GM10248 (cell line): ENCODE measurements at places on chromosomes 2 and 18.

- no peak for DNase-seq
Observed at GRCh38 chr2:83782122-83782521, 677.0 kb downstream of the SUCLG1 start.

GRCh38 chr2:240238786-240239185, 98.3 kb upstream of the OTOS start:
- DNase-seq = no peak

- DNase-seq = no peak
Observed at GRCh38 chr18:51404620-51405019, 207.1 kb upstream of the MEX3C start.

- DNase-seq = no peak
Observed at GRCh38 chr2:109472974-109473373, 140.8 kb downstream of the SEPTIN10 start.

- no peak for DNase-seq
Observed at GRCh38 chr2:242031481-242032019, 162.0 kb downstream of the RTP5 start.

GRCh38 chr2:80293039-80293438, 11.5 kb downstream of the LRRTM1 start:
- DNase-seq = no peak

DNA sequence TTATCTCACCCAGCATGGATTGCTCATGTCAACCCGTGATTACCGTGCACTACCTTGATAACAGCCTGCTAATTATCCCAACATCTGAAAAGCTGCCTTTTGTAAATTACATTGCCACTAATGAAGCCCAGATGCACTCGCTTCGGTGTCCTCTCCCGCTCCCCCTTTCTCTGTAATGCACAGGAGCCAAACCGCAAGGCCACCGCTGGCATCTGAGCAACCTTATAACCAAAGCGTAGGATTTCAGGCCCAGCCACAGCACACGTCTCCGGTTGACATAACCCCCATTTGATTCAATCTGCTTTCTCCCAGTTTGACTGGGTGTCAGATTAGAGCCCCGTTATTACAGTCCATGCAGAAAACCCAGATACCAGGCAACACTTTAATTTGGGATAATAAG, 341.2 kb downstream of the ALK start:
- no peak for DNase-seq

- peak; percentile 53 for DNase-seq
Observed at GRCh38 chr18:59823596-59824195, 76.1 kb upstream of the PMAIP1 start.

- DNase-seq = no peak
Observed at GRCh38 chr18:5543036-5543680, 639 bp downstream of the EPB41L3 start.

- DNase-seq = no peak
Observed at GRCh38 chr2:166491461-166491860, 2.6 kb downstream of the SCN7A start.

DNA sequence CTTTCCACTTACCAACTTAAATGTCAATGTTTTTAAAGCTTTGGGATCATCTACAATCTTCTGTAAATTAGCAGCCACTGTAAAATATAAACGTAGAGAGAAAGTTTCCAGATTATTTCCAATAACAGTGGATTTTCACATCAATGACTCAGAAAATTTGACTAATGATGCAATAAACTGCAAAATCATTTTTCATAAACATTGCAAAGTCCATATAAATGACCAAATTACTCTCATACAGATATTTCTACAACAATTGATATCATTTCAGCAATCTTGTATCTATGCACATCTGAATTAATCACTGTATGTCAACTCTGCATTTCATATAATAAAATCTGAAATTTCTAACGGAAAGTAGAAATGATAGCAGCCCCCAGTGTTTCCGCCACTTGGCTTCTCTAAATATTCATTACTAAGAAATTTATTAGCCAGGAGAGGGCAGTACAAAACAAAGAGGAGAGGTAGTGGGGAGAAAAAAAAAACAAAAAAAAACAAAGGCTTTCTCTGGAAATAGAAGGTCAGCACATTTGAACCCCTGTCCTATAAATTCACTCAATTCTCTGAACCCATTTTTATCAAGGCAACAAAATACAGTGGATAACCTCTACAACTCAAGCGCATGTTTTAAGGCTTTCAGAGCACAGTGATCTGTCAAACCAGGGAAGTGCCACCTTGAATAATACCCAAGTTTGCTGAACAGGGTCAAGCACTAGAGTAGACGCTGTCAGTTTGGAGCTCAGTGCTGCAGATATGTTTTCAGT, 282.6 kb downstream of the STK39 start:
- no peak for DNase-seq

GRCh38 chr18:13455471-13455870, 236.9 kb downstream of the LDLRAD4 start:
- DNase-seq = no peak

GRCh38 chr2:191516260-191516659, 161.7 kb upstream of the NABP1 start:
- DNase-seq = no peak

DNA sequence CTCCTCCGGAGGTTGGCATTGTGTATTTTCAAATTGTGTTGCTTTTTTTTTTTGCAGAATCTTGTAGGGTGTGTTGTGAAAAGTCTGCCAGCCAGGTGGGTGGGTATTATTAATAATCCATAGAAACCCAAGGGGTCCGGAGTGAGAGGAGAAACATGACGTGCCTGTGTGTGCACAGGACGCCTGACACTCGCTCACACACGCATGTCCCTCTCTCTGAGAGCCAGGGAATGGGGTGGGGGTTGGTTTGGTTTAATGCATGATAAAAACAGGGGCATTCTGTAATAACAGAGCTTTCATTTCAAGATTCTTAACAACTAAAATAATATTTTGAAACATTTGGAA, 224.8 kb downstream of the FAM210A start:
- no peak for DNase-seq

- DNase-seq = no peak
Observed at GRCh38 chr2:235143789-235144188, 192.0 kb downstream of the SH3BP4 start.

- DNase-seq = no peak
Observed at GRCh38 chr2:189157456-189157855, 22.1 kb downstream of the COL5A2 start.

DNA sequence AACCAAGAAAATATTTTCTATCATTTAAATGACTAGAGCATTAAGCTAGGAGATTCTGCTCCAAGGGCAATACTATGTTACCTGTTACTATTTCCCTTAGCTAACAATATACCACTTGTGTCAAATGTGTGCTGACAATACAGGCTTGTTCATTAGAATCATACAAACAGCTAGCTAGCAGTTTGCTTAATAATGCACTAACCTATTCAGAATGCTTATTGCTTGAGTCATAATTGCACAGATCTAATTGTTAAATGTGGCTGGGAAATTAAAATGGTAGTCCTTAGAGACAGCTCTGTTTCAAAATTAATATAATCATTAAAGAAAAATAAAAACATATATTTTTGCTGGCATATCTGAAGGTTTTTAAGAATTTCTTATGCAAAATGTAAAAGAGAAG, 344.2 kb downstream of the ERBB4 start:
- DNase-seq = no peak

DNA sequence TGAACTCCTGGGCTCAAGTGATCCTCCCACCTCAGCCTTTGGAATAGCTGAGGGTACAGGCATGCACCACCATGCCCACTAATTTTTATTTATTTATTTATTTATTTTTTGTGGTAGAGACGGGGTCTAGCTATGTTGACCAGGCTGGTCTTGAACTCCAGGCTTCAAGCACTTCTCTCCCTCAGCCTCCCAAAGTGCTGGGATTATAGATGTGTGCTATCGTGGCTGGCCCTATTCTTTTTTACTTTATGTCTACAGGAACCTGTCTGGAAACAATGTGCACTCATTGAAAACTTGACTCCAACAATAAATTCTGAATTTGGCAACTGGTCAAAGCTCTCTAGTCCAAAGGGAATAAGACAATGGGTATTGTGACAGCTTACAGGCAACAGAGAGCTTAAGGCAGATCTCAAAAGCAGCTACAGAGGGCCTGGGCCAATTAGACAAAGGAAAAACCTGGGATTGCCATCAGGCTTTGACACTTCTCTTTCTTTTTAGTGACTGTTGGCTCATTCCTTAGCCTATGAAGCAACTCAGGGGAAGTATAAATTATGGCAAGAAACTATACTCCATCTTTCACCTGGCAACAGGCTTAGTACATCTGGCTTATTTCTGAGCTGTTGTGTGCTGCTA, 55.1 kb upstream of the RAPGEF4 start:
- no peak for DNase-seq

- no peak for DNase-seq
Observed at GRCh38 chr2:179017773-179018357, 32.1 kb downstream of the CCDC141 start.

GRCh38 chr2:45285311-45285710, 276.1 kb upstream of the SIX2 start:
- DNase-seq = no peak

- DNase-seq = no peak
Observed at GRCh38 chr2:57947398-57947797, 99.2 kb upstream of the VRK2 start.

- DNase-seq = peak; percentile 23
Observed at GRCh38 chr2:69535817-69536241, 98.6 kb upstream of the NFU1 start.

DNA sequence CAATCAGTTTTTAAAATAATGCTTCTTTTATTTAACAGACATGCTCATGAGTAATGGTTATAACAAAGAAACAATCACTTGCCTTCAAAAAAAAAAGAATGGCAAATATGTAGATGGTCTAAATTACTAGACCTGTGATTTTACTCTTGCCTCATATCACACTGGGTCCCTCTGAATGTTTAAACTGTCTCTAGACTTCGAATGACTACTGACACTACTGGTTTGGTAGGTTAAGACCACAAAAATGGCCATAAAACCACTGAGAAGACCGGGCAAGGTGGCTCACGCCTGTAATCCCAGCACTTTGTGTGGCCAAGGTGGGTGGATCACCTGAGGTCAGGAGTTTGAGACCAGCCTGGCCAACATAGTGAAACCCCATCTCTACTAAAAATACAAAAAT, 5.1 kb upstream of the SELENOI start:
- no peak for DNase-seq

GRCh38 chr18:47995654-47996053, 65.2 kb upstream of the SMAD2 start:
- no peak for DNase-seq

- DNase-seq = no peak
Observed at GRCh38 chr18:42675810-42676209, 439.7 kb downstream of the RIT2 start.

DNA sequence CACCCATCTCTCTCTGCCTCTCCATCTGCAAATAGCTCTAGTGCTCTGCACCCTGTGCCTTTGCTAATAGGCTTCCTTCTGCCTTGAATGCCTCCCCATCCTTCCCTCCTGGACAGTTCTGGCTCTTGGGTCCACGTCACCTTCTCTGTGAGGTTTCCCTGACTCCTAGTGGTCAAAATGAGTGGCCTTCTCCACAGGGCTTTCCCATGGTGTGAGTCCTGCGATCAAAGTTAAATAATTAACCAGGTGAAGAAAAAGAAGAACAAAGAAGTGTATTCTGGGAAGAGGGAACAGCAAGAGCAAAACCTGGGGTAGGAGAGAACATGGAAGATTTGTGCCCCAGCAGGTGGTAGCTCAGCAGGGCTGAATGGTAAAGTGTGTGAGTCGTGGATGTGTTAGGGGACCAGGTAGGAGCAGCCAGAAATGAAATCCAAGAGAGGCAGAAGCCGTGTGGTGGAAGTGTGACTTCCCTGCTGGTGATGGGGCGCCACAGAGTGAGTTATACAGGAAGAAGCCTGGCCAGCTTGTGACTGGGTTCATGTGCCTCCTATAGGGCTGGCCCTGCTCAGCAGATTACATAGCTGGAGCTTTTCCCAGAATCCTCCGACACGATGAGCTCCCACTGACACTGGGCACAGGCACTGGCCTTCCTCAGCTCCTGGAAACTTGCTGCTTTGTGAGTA, 93.8 kb upstream of the LDAH start:
- no peak for DNase-seq

DNA sequence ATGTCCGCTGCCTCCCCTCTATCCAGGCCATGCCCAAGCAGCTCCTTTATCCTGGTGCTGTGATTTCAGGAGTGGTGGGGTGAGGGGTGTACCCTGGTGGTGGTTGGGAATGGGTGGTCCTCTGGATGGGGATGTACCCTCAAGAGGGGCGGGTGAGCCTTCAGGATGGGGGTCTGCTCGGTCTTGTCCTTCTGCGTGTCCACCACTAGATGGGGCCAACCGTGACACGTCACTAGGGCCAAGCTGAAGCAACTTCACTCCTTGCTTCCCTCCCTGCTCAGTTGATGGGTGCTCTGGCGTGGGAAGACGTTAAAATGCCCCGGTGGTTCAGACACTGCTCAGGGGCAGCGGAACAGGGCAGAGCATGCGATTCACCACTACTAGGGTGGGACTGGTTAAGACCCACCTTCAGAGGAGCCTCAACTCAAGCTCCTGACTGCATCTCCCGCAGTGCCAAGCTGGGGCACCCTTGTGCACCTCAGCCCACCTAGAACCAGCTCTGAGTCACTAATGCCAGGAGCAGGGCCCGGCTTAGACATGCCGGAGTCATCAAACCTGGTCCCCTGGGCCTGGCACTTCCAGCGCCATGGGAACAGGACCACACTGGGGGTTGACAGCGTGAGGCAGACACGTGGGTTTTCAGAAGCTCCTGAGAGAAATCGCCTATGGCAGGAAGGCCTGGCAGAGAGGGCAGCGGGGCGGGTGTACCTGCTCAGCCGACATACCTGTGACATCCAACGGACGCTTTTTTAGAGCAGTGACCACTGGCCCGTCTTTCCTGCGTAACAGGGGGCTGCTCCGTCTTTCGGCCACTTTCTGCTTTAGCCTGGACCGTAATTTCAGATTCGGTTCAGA, 256.7 kb downstream of the HDAC4 start:
- peak; percentile 68 for DNase-seq

GRCh38 chr2:183948861-183949260, 649.5 kb upstream of the ZNF804A start:
- DNase-seq = no peak

DNA sequence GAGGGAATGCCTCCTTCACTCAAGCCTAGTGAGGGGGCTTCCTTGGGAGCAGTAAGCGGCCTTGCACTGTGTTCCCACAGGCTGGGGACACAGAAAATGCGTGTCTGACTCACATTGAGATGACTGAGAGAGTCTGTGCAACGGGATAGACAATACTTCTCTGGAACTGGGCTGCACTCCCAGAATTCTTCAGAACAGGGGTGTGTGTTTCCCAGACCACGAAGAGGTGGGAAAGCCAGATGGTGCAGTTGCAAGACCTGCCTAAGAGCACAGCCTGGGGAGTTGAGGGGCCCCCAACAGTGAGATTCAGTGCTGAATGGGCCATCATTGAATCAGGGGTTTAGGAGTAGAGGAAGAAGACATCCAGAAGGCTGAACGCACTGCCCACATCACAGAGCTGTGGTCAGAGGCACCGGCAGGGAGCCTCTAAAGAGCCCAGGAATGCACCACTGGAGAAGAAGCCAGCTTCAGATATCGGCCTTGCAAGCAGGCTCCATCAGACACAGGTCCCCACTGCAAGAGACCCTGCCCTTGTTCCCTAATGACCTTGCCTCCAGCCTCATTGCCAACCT, 36.6 kb upstream of the MRPL19 start:
- no peak for DNase-seq

- peak; percentile 36 for DNase-seq
Observed at GRCh38 chr2:78992451-78992806, 33.1 kb upstream of the REG3G start.
